Naive thymus-derived CD4-positive, alpha-beta T cell (primary cell): ENCODE measurements at places on chromosomes 7 and 10.

GRCh38 chr7:141304291-141304690, 230.4 kb downstream of the TMEM178B start:
- no peaks in the 10 kb centered on the region for H3K36me3 ChIP-seq
- no peaks in the 10 kb centered on the region for H3K4me1 ChIP-seq
- no peak overlapping the region for H3K27ac ChIP-seq
- no peaks in the 10 kb centered on the region for H3K27me3 ChIP-seq
- no peak for DNase-seq

- H3K4me1 ChIP-seq: peaks cover 9% of the 10 kb centered on the region
- H3K27me3 ChIP-seq: no peaks in the 10 kb centered on the region
- no peak overlapping the region for H3K4me3 ChIP-seq
- H3K36me3 ChIP-seq: no peaks in the 10 kb centered on the region
- no peak for DNase-seq
Observed at GRCh38 chr10:6018422-6018821, 41.1 kb upstream of the IL15RA start.

GRCh38 chr7:158121441-158122045, 466.1 kb downstream of the PTPRN2 start:
- no peaks in the 10 kb centered on the region for H3K36me3 ChIP-seq
- no peak for DNase-seq
- H3K27me3 ChIP-seq: no peaks in the 10 kb centered on the region
- H3K27ac ChIP-seq: no peak overlapping the region
- no peak overlapping the region for H3K4me3 ChIP-seq
- H3K4me1 ChIP-seq: no peaks in the 10 kb centered on the region

DNA sequence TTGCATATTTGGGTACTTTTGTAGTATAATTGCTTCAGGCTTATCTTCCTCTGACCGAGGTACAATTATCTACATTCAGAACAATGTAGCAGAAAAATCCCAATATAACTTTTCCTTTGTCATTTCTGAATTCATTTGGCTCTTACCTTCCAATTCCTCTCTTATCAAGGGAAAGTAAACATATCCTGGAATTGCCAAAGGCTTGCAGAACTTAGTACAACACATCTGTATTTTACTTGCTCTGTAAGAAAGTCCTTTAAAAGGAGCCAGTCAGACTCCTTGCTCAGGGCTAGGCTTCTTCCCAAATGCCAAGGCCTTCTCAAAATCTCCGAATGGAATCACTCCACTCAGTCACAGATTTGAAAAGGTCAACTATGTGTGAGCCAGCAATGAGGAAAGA, 43.3 kb upstream of the ABCB4 start:
- no peaks in the 10 kb centered on the region for H3K36me3 ChIP-seq
- no peaks in the 10 kb centered on the region for H3K27me3 ChIP-seq
- H3K4me3 ChIP-seq: no peak overlapping the region
- no peak overlapping the region for H3K27ac ChIP-seq

- peak; percentile 6 for DNase-seq
- H3K27me3 ChIP-seq: no peaks in the 10 kb centered on the region
- no peak within 1 kb of the TSS for H3K4me3 ChIP-seq
- no peaks in the 10 kb centered on the region for H3K36me3 ChIP-seq
Observed at GRCh38 chr7:139829025-139829774, at the start of gene TBXAS1. TSS of gene TBXAS1 (plus strand) at chr7:139829264. CDS start at chr7:139829391, 127 bp downstream.

- no peaks in the 10 kb centered on the region for H3K27me3 ChIP-seq
- H3K4me3 ChIP-seq: no peak overlapping the region
- H3K4me1 ChIP-seq: peaks cover 8% of the 10 kb centered on the region
- H3K36me3 ChIP-seq: no peaks in the 10 kb centered on the region
- DNase-seq: no peak
Observed at GRCh38 chr10:74855027-74855426, 28.6 kb downstream of the KAT6B start.

DNA sequence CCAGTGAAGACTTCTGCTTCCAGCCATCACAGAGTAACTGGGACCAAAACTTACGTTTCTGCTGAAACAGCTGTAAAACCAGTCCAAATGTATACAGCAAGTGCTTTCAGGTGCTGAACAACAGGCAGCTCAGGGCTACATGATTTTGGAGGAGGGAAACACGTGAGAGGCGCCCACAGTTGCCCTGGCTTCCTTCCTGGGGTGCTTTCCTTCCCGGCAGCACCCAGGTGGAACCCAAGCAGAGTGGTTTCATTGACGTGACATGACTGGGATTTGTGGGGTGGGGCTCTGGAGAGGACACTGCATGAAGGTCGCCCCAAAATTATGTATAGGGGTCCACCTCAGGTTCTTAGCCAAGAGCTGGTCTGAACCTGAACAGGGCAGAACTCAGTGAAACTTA, 34.2 kb downstream of the IL2RA start:
- H3K27ac ChIP-seq: no peak overlapping the region
- H3K36me3 ChIP-seq: peaks cover 4% of the 10 kb centered on the region
- no peak overlapping the region for H3K4me3 ChIP-seq
- H3K4me1 ChIP-seq: no peaks in the 10 kb centered on the region
- no peak for DNase-seq

DNA sequence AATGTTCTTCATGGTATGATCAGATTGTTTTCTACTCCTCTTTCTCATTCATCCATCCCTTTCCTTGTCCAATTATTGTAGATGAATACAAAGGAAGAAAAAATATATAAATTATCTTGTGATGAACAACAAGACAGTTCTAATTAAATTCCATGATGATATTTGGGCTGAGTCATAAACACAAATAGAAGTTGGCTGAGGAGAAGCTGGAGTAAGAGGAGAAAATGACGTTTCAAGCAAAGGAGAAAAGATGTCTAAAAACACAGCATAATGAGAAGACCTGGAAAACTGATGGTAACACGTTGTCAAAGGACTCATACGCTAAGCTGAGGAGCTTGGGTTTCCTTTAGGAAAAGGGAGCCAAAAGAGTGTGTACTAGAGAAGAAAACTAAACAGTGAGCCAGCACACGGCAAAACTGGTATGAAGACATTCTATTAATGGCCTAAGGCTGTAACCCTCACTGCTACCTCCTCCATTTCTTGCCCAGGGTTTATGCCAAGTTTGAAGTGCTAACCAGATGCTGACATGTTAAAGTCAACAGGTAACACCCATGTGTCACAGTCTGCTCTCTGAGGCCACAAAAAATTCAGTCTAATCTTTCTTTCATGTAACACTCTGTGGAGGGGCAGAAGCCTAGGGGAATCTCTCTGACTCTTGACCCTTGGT, 26.1 kb downstream of the ZFAND4 start:
- DNase-seq: no peak
- no peak overlapping the region for H3K27ac ChIP-seq
- no peaks in the 10 kb centered on the region for H3K36me3 ChIP-seq
- H3K4me3 ChIP-seq: no peak overlapping the region

DNA sequence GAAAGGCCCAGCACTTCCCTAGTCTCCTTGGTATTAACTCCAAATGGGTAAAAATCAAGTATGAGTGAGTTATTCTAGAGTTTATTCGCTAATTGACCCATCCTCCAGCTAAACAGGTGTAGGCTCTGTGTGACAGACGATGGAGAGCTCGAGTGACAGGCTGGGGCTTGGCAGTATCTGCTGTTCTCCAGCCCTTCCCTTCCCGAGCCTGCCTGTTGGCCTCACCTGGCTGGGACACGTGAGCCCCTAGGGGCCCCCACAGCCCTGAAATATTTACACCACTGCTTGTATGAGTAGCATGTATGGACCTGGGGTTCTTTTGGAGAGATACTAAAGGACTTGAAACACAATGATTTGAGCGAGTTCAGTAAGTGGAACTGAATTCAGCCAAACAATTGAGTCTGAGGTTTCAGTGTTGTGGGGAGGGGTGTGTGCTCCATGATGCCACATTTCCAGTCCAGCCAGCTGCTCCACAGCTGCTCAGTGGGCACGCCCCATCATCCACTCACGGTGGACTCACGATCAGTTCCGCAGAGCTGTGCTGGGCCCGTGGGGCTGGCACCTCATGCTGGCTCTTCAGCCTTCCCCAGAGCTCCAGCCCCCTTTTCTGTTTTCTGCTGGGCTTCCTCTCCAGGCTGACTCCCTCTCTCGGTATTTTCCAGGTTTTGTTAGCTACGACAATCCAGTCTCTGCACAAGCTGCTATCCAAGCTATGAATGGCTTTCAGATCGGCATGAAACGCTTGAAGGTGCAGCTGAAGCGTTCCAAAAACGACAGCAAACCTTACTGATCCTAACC, 283.0 kb downstream of the USP6NL start:
- peaks cover 65% of the 10 kb centered on the region for H3K36me3 ChIP-seq
- DNase-seq: no peak
- H3K27me3 ChIP-seq: no peaks in the 10 kb centered on the region
- H3K4me1 ChIP-seq: peaks cover 7% of the 10 kb centered on the region

DNA sequence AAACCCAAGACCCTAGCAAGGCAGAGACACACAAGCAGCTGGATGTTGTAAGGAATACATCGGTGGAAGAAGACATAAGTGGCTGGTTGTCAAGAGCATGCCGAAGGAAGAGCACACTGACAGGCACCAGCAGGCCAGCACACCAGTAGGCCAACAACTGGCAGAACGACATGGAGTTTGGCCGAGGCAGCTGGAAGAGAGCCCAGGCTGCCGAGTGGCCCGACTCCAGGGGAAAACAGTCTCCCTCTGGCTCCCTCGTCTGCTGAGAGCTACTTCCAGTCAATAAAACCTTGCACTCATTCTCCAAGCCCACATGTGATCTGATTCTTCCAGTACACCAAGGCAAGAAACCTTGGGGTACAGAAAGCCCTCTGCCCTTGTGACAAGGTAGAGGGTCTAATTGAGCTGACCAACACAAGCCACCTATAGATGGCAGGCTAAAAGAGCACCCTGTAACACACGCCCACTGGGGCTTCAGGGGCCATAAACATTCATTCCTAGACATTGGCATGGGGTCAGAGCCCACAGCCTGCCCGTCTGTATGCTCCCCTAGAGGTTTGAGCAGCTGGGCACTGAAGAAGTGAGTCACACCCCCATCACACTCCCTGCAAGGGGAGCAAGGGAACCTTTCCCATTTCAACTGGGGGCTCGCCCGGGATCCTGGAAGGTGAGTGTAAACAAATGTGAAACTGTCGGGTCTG, 14.7 kb upstream of the TNS3 start:
- DNase-seq: no peak
- no peak overlapping the region for H3K27ac ChIP-seq
- no peaks in the 10 kb centered on the region for H3K27me3 ChIP-seq
- no peak overlapping the region for H3K4me3 ChIP-seq
- no peaks in the 10 kb centered on the region for H3K36me3 ChIP-seq

- DNase-seq: no peak
- H3K27me3 ChIP-seq: peaks cover 4% of the 10 kb centered on the region
- no peak overlapping the region for H3K27ac ChIP-seq
- no peaks in the 10 kb centered on the region for H3K36me3 ChIP-seq
Observed at GRCh38 chr10:85900487-85900886, 466.1 kb downstream of the GRID1 start.

- H3K4me3 ChIP-seq: no peak overlapping the region
- no peaks in the 10 kb centered on the region for H3K4me1 ChIP-seq
- no peaks in the 10 kb centered on the region for H3K27me3 ChIP-seq
- H3K27ac ChIP-seq: no peak overlapping the region
- H3K36me3 ChIP-seq: no peaks in the 10 kb centered on the region
Observed at GRCh38 chr10:4639960-4640359, 186.0 kb upstream of the AKR1E2 start.

DNA sequence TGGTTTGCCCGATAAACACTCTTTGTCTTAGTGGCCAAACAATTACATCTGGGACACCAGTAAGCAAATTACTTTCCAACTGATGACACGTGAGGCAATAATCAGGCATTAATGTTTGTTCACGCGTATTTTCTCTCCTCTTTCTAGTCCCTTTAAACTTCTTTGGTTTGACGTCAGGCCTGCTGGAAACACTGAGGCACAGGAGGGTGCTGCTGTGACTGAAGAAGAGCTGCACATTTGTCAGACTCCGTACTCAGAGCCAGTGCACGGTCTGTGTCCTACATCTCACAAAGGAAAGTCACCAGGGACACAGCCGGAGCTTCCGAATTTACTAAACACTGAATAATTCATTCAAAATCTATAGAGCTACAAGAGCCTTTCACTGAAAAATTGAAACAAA, 57.6 kb upstream of the ANAPC16 start:
- DNase-seq: no peak
- peaks cover 7% of the 10 kb centered on the region for H3K36me3 ChIP-seq
- H3K27ac ChIP-seq: no peak overlapping the region
- H3K4me3 ChIP-seq: no peak overlapping the region

DNA sequence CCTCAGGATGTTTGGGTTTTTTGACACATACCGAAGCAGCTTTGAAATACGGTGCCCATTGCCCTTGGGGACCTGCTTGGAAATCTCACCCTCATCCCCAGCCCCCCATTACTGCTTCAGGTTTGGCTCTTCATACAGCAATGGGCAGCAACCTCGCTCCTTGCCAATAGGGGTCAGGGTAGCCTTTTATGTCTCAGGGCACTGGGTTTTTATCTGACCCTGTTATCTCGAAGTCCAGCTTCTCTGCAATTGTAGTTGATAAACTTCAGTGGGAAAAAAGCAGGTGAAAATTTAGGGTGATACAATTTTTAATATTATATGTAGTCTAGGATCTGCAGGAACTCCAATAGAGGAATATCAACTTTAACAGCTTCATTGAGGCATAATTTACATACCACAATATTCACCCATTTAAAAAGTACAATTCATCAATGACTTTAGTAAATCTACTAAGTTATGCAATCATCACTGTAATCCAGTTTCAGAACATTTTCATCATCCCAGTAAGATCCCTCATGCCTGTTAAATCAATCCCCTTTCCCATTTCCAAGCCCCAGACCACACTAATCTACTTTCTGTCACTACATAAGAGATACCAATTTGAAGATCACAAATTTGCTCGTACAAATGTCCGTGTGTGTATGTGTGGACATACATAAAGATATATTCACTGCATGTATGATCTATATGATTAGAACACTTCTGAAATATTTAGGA, 386.2 kb downstream of the KCNMA1 start:
- H3K4me3 ChIP-seq: no peak overlapping the region
- H3K4me1 ChIP-seq: peaks cover 6% of the 10 kb centered on the region
- no peaks in the 10 kb centered on the region for H3K36me3 ChIP-seq
- DNase-seq: no peak

GRCh38 chr7:101167645-101168411, 2.5 kb upstream of the VGF start:
- H3K4me3 ChIP-seq: no peak overlapping the region
- DNase-seq: no peak
- H3K4me1 ChIP-seq: peaks cover 65% of the 10 kb centered on the region
- H3K27me3 ChIP-seq: peaks cover 16% of the 10 kb centered on the region
- H3K36me3 ChIP-seq: no peaks in the 10 kb centered on the region

DNA sequence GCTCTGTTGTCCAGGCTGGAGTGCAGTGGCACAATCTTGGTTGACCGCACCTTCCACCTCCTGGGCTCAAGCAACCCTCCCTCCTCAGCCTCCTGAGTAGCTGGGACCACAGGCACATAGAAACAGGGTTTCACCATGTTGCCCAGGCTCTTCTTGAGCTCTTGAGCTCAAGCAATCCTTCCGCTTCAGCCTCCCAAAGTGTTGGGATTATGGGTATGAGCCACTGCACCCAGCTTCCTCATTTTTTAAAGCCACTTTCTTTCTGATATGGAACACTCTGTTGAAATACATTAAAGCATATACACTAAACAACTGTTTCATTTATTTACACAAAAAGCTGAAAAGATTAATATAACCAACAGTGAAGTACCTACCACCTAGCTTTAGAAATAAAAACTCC, 117.2 kb downstream of the CLEC2L start:
- H3K27ac ChIP-seq: no peak overlapping the region
- no peaks in the 10 kb centered on the region for H3K36me3 ChIP-seq
- H3K4me3 ChIP-seq: no peak overlapping the region
- no peaks in the 10 kb centered on the region for H3K27me3 ChIP-seq
- DNase-seq: no peak
- peaks cover 4% of the 10 kb centered on the region for H3K4me1 ChIP-seq
